HepG2 (cell line): ENCODE measurements at places on chromosomes 12 and 14. TPM values are rescaled to one million over a fixed set of nuclear protein-coding genes. Genes with fewer than 3 reads are reported as not detected.

GRCh38 chr14:77043177-77043983, 14.9 kb upstream of the IRF2BPL start:
- peak; percentile 89 for DNase-seq
- peak overlapping the region; percentile 20 for H3K4me3 ChIP-seq
- H3K4me1 ChIP-seq, result peaks cover 78% of the 10 kb centered on the region
- no peaks in the 10 kb centered on the region for H3K36me3 ChIP-seq
- H3K27me3 ChIP-seq, result no peaks in the 10 kb centered on the region

DNA sequence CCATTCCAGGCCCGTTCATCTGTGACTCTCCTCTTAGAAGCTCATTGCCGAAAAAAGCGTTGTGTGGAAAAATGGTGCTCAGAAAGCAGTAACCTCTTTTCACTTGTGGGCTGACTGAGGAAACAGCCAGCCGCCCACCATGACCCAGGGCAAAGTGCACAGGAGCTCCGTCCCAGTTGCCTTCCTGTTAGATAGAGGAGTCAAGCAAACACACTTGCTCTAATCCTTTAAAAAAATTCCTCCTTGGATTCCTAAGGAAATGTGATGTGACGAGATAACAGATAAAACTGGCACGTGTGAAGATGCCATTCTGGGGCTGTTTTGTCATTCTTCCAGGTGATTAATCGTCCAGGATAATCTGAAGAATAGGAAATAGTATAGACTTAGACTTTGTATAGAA, 396.8 kb upstream of the DDHD1 start:
- H3K36me3 ChIP-seq, result no peaks in the 10 kb centered on the region
- no peaks in the 10 kb centered on the region for H3K27me3 ChIP-seq
- no peak overlapping the region for H3K4me3 ChIP-seq
- DNase-seq, result no peak
- no peaks in the 10 kb centered on the region for H3K4me1 ChIP-seq
- no peak overlapping the region for H3K27ac ChIP-seq

- H3K4me1 ChIP-seq, result peaks cover 35% of the 10 kb centered on the region
- DNase-seq, result no peak
- no peaks in the 10 kb centered on the region for H3K36me3 ChIP-seq
- no peaks in the 10 kb centered on the region for H3K27me3 ChIP-seq
- no peak overlapping the region for H3K4me3 ChIP-seq
Measured at GRCh38 chr14:61574514-61574807, 120.9 kb upstream of the HIF1A start.

Gene TTC9
- total RNA-seq, result 0.13 and 0.14 TPM in 2 replicates

GRCh38 chr14:67457782-67458181, 30.7 kb downstream of the TMEM229B start:
- peaks cover 1% of the 10 kb centered on the region; the same call in 1 of the 2 replicates for H3K27me3 ChIP-seq
- H3K36me3 ChIP-seq, result no peaks in the 10 kb centered on the region
- no peak overlapping the region for H3K27ac ChIP-seq
- no peaks in the 10 kb centered on the region for H3K4me1 ChIP-seq
- no peak for DNase-seq
- no peak overlapping the region for H3K4me3 ChIP-seq

Gene HOXC11
- not detected in 2 replicates for total RNA-seq

Gene GLT1D1
- total RNA-seq, result 0.09 TPM in 1 of 2 replicates, not detected in the other

Gene NFE2
- total RNA-seq, result 7.8 and 8.5 TPM in 2 replicates

DNA sequence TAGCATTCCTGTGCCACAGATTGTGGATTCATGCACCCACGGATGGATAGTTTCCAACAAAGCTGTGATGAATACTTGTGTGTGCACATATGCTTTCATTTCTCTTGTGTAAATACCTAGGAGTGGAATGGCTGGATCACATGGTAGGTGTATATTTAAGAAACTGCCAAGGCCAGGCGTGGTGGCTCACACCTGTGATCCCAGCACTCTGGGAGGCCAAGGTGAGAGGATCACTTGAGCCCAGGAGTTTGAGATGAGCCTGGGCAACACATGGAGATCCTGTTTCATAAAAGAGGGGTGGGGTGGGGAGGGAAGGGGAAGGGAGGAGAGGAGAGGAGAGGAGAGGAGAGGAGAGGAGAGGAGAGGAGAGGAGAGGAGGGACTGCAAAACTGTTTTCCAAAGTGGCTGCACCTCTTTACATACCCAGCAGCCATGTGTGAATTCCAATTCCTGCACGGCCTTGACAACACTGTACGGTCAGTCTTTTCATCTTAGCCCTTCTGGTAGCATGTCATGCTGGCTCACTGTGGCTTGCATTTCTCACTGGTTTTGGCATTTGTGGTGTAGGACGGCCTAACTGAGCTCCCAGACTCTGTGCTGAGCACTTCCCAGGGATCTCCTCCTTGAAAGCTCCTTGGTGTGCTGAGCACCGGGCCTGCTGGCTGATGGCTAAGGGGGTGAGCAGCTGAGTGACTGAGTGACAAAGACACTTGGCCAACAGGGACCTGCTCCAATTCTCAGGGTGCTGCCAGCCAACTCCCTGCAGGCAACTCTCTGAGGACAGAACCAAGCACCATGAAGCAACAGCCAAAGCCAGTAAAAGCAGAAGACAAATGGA, 27.9 kb downstream of the SYNE3 start:
- H3K36me3 ChIP-seq, result no peaks in the 10 kb centered on the region
- H3K4me1 ChIP-seq, result peaks cover 50% of the 10 kb centered on the region
- H3K27me3 ChIP-seq, result no peaks in the 10 kb centered on the region
- DNase-seq, result no peak

DNA sequence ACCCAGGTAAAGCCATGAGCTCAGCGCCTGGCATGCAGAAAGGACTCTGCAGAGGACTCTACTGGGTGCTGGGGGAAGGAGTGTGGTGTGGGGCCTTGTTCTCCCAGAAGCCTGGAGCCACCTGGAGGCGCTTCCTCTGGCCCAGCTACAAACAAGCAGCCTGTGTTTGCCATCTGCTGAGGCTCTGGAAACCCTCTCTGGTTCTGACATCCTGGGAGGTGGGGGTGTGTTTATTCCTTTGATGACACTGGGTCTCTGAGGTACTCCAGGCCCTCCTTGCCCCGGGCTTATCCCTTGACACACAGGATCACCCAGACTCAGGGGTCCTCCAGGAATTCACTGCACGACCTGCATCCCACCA, 44.9 kb downstream of the RNF34 start:
- no peaks in the 10 kb centered on the region for H3K27me3 ChIP-seq
- H3K36me3 ChIP-seq, result peaks cover 54% of the 10 kb centered on the region
- H3K4me3 ChIP-seq, result no peak overlapping the region
- DNase-seq, result no peak
- peaks cover 7% of the 10 kb centered on the region; the same call in 1 of the 2 replicates for H3K4me1 ChIP-seq

DNA sequence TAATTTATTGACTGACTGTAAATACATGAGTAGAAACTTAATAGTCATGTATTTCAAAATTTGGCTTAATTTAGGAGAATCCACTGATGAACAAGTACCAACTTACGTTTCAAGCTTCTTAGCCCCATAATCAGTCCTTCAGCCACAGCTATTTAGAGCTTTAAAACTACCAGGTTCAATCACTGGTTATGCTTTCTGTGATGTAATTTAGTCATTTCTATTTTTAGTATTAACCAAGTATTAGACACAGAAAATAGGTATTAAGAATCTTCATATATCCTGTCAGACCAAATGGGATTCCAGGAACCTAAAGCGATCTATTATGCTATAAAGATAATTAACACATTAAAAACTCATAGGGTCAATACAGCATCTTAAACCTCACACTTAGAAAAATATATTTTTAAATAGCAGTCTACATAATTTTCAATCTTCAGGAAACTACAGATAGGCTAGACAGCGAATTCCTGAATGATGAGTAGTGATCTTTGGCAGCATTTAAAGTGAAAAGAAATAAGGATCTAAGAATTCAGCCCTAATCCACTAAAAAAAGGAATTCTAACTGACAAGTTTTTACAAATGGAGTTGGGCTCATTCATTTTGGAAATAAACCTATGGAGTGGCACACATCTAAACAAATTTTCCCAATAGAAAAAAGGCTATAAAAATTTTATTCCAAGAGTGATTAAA, 51.5 kb downstream of the ZC3H14 start:
- H3K4me1 ChIP-seq, result peaks cover 17% of the 10 kb centered on the region
- H3K27me3 ChIP-seq, result no peaks in the 10 kb centered on the region
- H3K36me3 ChIP-seq, result peaks cover 32% of the 10 kb centered on the region
- H3K27ac ChIP-seq, result peak overlapping the region; percentile 40

DNA sequence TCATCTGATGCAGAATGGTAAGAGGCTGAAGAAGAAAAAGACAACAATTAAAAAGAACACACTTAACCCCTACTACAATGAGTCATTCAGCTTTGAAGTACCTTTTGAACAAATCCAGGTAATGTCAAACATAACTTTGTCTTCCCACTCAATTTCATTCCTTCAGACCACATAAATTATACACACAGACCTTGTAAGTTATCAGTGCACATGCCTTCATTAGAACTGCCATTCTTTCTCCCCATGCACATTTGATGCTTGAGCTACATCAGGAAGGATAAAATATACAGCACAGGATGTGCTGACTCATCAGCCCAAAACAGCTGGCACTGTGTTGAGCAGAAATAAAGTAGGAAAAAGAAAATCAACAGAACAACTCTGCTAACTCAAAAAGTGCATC, 246.7 kb downstream of the PAWR start:
- no peaks in the 10 kb centered on the region for H3K36me3 ChIP-seq
- H3K27ac ChIP-seq, result no peak overlapping the region
- no peaks in the 10 kb centered on the region for H3K27me3 ChIP-seq
- peaks cover 5% of the 10 kb centered on the region; the same call in 1 of the 2 replicates for H3K4me1 ChIP-seq

Gene HOXC10
- not detected in 2 replicates for total RNA-seq

GRCh38 chr12:7650091-7650490, 15.6 kb downstream of the APOBEC1 start:
- no peak overlapping the region for H3K27ac ChIP-seq
- H3K36me3 ChIP-seq, result no peaks in the 10 kb centered on the region
- no peak overlapping the region for H3K4me3 ChIP-seq
- DNase-seq, result no peak

DNA sequence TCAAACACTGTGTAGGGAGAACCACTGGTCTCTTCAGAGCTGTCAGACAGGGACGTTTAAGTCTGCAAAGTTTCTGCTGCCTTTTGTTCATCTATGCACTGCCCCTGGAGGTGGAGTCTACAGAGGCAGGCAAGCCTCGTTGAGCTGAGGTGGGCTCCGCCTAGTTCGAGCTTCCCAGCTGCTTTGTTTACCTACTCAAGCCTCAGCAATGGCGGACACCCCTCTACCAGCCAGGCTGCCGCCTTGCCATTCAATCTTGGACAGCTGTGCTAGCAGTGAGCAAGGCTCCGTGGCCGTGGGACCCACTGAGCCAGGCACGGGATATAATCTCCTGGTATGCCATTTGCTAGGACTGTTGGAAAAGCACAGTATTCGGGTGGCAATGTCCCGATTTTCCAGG, 24.6 kb upstream of the YBX3 start:
- DNase-seq, result peak; percentile 25
- no peak overlapping the region for H3K27ac ChIP-seq
- H3K4me1 ChIP-seq, result peaks cover 16% of the 10 kb centered on the region; the same call in 1 of the 2 replicates
- no peaks in the 10 kb centered on the region for H3K27me3 ChIP-seq
